Pancreas (tissue), 10 donors: ENCODE measurements at places on chromosomes 5 and 9. TPM values are rescaled to one million over a fixed set of nuclear protein-coding genes. Genes with fewer than 3 reads are reported as not detected.

GRCh38 chr9:26013199-26013598 is 335.0 kb upstream of the TUSC1 start:
- no peaks in the 10 kb centered on the region for H3K27me3 ChIP-seq
- DNase-seq, result no peak
- H3K27ac ChIP-seq, result no peak overlapping the region
- no peaks in the 10 kb centered on the region for H3K36me3 ChIP-seq
- no peak overlapping the region for H3K4me3 ChIP-seq

- H3K27me3 ChIP-seq, result no peaks in the 10 kb centered on the region
- no peaks in the 10 kb centered on the region for H3K4me1 ChIP-seq
- no peaks in the 10 kb centered on the region for H3K36me3 ChIP-seq
- no peak overlapping the region for H3K4me3 ChIP-seq
- H3K27ac ChIP-seq, result no peak overlapping the region
Measured at GRCh38 chr9:21357479-21358460, 7.1 kb upstream of the IFNA6 start.

- no peak overlapping the region for H3K4me3 ChIP-seq
- H3K27ac ChIP-seq, result no peak overlapping the region
- H3K27me3 ChIP-seq, result no peaks in the 10 kb centered on the region
- no peak for DNase-seq
Measured at GRCh38 chr9:75845806-75846205, 44.7 kb upstream of the PCSK5 start.

DNA sequence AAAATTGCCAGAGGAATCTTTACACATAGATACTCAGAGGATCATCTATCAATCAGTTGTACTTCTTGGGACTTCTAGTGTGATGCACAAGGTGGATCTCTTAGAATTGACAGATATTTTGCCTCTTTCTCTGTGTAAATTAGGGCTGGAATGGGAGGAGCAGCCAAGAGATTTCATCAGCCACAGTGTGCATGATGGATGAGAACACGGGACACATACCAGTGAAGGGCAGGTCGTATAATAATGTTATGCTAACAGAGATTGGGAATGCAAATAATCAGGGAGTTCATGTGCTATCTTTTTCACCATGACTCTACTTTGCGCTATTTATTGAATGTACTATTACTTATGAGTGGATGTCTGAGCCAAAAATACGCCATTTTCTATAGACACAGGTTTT is 43.3 kb upstream of the ISOC1 start:
- no peak overlapping the region for H3K27ac ChIP-seq
- no peak overlapping the region for H3K4me3 ChIP-seq
- H3K36me3 ChIP-seq, result no peaks in the 10 kb centered on the region
- no peaks in the 10 kb centered on the region for H3K27me3 ChIP-seq
- no peaks in the 10 kb centered on the region for H3K4me1 ChIP-seq

GRCh38 chr5:179606910-179607159 is 16.6 kb downstream of the HNRNPH1 start:
- no peaks in the 10 kb centered on the region for H3K27me3 ChIP-seq
- no peak for DNase-seq
- H3K27ac ChIP-seq, result no peak overlapping the region
- no peaks in the 10 kb centered on the region for H3K36me3 ChIP-seq
- H3K4me1 ChIP-seq, result no peaks in the 10 kb centered on the region
- no peak overlapping the region for H3K4me3 ChIP-seq

GRCh38 chr5:139426203-139426885 is 13.0 kb downstream of the DNAJC18 start:
- no peak for DNase-seq
- no peaks in the 10 kb centered on the region for H3K36me3 ChIP-seq
- no peak overlapping the region for H3K4me3 ChIP-seq

DNA sequence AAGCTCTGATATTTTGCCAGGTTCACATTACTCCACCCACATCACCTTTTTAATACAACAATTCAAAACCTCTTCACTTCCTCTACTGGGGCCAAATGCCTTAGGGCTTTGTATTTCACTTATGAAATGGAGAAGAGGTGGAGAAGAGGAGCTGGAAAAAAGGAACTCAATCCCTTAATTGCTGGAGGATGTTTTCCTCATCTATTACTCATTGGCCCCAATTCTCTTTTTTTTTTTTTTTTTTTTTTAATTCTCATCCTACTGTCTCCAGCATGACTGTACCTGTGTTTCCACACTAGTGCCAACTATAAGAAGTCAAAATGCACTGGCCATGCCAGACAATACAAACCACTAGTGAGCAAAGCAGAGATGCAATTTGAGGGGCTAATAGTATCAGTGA is 20.9 kb downstream of the FAM13B start:
- H3K4me3 ChIP-seq, result no peak overlapping the region
- no peak overlapping the region for H3K27ac ChIP-seq
- H3K4me1 ChIP-seq, result no peaks in the 10 kb centered on the region
- no peak for DNase-seq
- H3K36me3 ChIP-seq, result peaks cover 9% of the 10 kb centered on the region
- no peaks in the 10 kb centered on the region for H3K27me3 ChIP-seq

DNA sequence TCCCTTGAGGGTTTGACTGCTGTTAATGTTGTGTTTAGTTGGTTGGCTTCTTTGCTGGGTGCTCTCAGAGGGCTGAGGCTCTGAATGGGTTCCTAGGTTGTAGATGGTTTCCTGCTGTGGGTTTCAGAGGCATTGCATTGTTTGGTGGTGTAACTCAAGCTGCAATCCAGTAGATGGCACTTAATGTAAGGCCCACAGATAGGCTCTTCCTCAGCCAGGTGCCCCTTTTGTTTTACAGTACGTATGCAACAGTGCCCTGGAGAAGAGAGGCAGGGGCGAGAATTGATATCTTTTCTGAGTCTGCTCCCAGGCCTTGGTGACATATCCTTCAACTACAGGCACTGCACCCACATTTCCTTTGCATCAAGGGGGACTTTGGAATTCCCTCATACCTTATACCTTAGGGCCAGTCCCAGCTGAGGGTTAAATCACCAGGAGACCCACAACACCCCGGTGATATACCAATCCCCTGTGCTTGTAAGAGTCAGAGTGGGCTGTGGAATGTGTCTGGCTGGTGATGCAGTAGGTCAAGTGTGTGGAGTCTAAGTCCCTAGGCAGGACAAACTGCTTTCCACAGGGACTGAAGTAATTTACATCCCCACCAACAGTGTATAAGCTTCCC is 7.0 kb upstream of the UGT3A2 start:
- no peaks in the 10 kb centered on the region for H3K36me3 ChIP-seq
- no peaks in the 10 kb centered on the region for H3K4me1 ChIP-seq
- DNase-seq, result no peak
- H3K27ac ChIP-seq, result no peak overlapping the region

- no peak overlapping the region for H3K4me3 ChIP-seq
- no peaks in the 10 kb centered on the region for H3K36me3 ChIP-seq
- no peaks in the 10 kb centered on the region for H3K27me3 ChIP-seq
- no peaks in the 10 kb centered on the region for H3K4me1 ChIP-seq
- H3K27ac ChIP-seq, result no peak overlapping the region
- DNase-seq, result no peak
Measured at GRCh38 chr9:107635803-107636174, 146.2 kb upstream of the KLF4 start.

DNA sequence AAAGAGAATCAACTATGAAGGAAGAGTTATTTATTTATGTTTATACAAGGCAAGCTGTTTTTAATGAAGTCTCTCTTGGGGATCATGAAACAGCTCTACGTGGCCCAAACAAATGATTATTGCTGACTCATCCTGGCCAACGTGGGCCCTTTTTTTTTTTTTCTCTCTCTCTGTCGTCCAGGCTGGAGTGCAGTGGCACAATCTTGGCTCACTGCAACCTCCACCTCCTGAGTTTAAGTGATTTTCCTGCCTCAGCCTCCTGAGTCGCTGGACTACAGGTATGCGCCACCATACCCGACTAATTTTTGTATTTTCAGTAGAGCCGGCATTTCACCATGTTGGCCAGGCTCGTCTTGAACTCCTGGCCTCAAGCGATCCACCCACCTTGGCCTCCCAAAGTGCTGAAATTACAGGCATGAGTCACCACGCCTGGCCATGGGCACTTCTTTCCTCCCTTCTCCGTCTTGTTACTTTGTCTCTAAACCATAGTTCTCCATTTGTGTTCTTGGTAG is 98.3 kb downstream of the BASP1 start:
- no peak overlapping the region for H3K27ac ChIP-seq
- H3K36me3 ChIP-seq, result no peaks in the 10 kb centered on the region
- no peaks in the 10 kb centered on the region for H3K4me1 ChIP-seq

GRCh38 chr9:134056483-134057306 is 11.1 kb downstream of the BRD3 start:
- peaks cover 38% of the 10 kb centered on the region for H3K4me1 ChIP-seq
- peak overlapping the region; percentile 83 for H3K27ac ChIP-seq
- H3K4me3 ChIP-seq, result no peak overlapping the region
- DNase-seq, result peak; percentile 56
- H3K27me3 ChIP-seq, result no peaks in the 10 kb centered on the region

Gene CDC37L1
- 12.6 TPM for total RNA-seq

Gene WDR38
- total RNA-seq, result not detected

Gene GDA
- 4.2 TPM for total RNA-seq

Gene ZNG1C
- total RNA-seq, result 16.6 TPM

Gene SPATA6L
- total RNA-seq, result 12.5 TPM

Gene TMEM171
- total RNA-seq, result 0.43 TPM
